ENCODE measurements at places on chromosomes 4 and X. TPM values are rescaled to one million over a fixed set of nuclear protein-coding genes. Genes with fewer than 3 reads are reported as not detected.
A peak's percentile ranks its signal among the peaks of the same experiment; 100 is the strongest.

VBP1 gene
- 16.9 TPM for total RNA-seq

XAGE2 gene
- total RNA-seq = not detected

TAF7L gene
- total RNA-seq = 2.5 TPM

FGF5 gene
- not detected for total RNA-seq

SPINK2 gene
- 4.4 TPM for total RNA-seq

DNA sequence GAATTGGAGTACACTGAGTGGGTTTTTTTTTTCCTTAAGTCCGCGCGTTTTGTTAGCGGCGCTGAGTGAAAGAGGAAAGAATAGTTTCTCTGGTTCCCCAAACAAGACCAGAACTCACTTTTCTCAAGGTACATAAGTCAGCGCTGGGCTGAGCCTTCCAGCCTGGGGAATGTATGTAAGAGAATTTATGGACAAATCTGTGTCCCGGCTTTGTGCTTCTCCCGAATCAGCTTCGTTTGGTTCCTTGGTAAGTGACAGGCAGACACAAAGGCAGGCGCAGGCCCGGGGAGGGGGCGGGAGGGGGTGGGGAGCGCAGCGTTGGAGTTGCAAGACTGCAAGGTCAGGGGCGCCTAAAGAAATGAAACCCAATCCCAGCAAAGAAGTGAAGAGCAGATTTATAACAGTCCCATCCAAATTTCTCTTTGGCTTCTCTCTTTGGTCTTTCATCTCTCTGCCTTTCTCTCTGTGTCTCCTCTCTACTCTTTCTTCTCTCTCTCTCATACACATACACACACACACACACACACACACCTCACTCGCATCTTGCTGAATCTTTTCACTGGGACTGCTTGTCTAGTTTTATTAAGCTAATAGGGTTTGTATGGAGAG lies 981 bp downstream of the TET2 start:
- no peak for DNase-seq
- peak overlapping the region; percentile 68 for H3K4me3 ChIP-seq
- H3K27ac ChIP-seq = peak overlapping the region; percentile 90
- H3K4me1 ChIP-seq = peaks cover 33% of the 10 kb centered on the region

GRCh38 chrX:23390979-23391378 lies 56.3 kb downstream of the PTCHD1 start:
- H3K27ac ChIP-seq = no peak overlapping the region
- H3K36me3 ChIP-seq = no peaks in the 10 kb centered on the region
- no peaks in the 10 kb centered on the region for H3K4me1 ChIP-seq
